ENCODE measurements at places on chromosomes 2 and 18. TPM values are rescaled to one million over a fixed set of nuclear protein-coding genes. Genes with fewer than 3 reads are reported as not detected.

DNA sequence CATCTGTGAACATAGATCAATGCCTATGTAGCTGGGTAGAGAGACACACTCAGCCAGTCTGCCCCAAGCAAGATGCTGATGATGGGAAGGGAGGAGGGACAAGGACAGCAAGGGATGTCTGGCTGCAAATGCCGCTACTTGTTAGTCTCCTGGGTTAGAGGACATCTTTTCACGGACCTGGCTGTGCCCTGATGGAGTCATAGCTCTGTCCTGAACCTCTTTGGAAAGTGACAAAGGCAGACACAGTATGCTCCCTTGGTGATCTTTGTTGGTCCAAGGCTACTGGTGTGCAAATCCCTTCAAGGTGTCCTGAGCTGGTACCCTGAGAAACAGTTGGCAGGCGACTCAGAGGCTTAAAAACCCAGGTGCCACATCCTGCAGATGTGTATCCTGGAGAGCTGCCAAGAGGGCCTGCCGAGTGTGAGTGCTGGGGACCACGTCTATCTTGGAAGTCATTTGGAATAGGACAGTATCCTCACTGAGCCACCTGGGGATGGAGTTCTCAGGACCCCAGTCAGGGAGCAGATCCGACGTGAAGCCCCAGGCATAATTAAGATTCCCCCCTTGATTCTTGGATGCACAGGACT is 10.8 kb downstream of the FOSL2 start:
- peaks cover 57% of the 10 kb centered on the region for H3K36me3 ChIP-seq
- no peak overlapping the region for H3K4me3 ChIP-seq
- no peaks in the 10 kb centered on the region for H3K27me3 ChIP-seq
- DNase-seq: no peak
- peaks cover 69% of the 10 kb centered on the region for H3K4me1 ChIP-seq
- no peak overlapping the region for H3K27ac ChIP-seq

- H3K36me3 ChIP-seq: no peaks in the 10 kb centered on the region
- DNase-seq: no peak
- H3K4me1 ChIP-seq: no peaks in the 10 kb centered on the region
- H3K4me3 ChIP-seq: no peak overlapping the region
- no peaks in the 10 kb centered on the region for H3K27me3 ChIP-seq
- no peak overlapping the region for H3K27ac ChIP-seq
Measured at GRCh38 chr18:37138456-37138855, 309.5 kb downstream of the KIAA1328 start.

GRCh38 chr2:16821692-16822091 is 156.1 kb upstream of the CYRIA start:
- no peaks in the 10 kb centered on the region for H3K4me1 ChIP-seq
- H3K4me3 ChIP-seq: no peak overlapping the region
- H3K36me3 ChIP-seq: no peaks in the 10 kb centered on the region
- DNase-seq: no peak
- H3K27ac ChIP-seq: no peak overlapping the region
- no peaks in the 10 kb centered on the region for H3K27me3 ChIP-seq

GRCh38 chr2:234075518-234075915 is 25.0 kb downstream of the SPP2 start:
- H3K27ac ChIP-seq: no peak overlapping the region
- H3K4me1 ChIP-seq: no peaks in the 10 kb centered on the region
- H3K4me3 ChIP-seq: no peak overlapping the region
- no peak for DNase-seq
- no peaks in the 10 kb centered on the region for H3K27me3 ChIP-seq
- H3K36me3 ChIP-seq: no peaks in the 10 kb centered on the region

DNA sequence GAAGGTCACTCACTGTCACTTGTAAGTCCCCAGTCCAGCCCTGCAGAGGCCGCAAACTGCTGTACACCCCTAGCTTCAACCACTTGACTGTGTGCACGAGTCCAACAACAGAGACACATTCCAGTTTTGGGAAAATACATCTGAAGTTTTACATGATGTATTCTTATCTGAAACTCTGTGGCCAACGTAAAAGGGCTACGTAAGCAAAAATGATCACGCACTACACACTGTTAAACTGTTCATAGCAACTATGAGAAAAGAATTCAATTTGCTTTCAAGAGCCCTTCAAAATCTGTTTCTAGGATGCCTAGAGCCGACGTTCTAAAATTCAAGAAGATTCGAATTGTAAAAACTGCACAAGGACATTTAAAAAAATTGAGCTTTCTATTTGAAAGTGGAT is 26.0 kb downstream of the EDAR start:
- no peak for DNase-seq
- H3K27ac ChIP-seq: no peak overlapping the region
- H3K36me3 ChIP-seq: no peaks in the 10 kb centered on the region
- H3K27me3 ChIP-seq: peaks cover 9% of the 10 kb centered on the region

GRCh38 chr2:76283350-76283749 is 572.6 kb upstream of the GCFC2 start:
- H3K27me3 ChIP-seq: no peaks in the 10 kb centered on the region
- DNase-seq: no peak
- no peaks in the 10 kb centered on the region for H3K4me1 ChIP-seq
- H3K36me3 ChIP-seq: no peaks in the 10 kb centered on the region

DNA sequence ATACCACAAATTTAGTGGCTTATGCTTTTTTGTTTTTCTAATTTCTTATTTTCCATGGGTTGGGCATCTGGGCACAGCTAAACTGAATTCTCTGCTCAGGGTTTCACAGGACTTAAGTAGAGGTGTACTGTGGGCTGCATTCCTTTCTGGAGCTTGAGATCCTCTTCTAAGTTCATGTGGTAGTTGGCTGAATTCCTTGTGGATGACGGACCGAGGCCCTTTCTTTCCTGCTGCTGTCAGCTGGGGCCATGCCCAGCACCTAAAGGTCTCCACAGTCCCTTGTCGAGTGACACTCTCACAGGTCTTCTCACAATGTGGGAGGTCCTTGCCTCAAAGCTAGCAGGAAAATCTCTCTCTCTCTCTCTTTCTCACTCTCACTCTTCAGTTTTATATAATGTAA is 433.5 kb upstream of the LRATD1 start:
- DNase-seq: no peak
- H3K4me1 ChIP-seq: no peaks in the 10 kb centered on the region
- no peak overlapping the region for H3K4me3 ChIP-seq
- no peaks in the 10 kb centered on the region for H3K36me3 ChIP-seq
- H3K27me3 ChIP-seq: no peaks in the 10 kb centered on the region

GRCh38 chr2:70083344-70084156 is 3.7 kb upstream of the PCBP1 start:
- peaks cover 19% of the 10 kb centered on the region for H3K4me1 ChIP-seq
- H3K27me3 ChIP-seq: no peaks in the 10 kb centered on the region
- DNase-seq: no peak
- peaks cover 5% of the 10 kb centered on the region for H3K36me3 ChIP-seq
- H3K4me3 ChIP-seq: no peak overlapping the region
- no peak overlapping the region for H3K27ac ChIP-seq

DNA sequence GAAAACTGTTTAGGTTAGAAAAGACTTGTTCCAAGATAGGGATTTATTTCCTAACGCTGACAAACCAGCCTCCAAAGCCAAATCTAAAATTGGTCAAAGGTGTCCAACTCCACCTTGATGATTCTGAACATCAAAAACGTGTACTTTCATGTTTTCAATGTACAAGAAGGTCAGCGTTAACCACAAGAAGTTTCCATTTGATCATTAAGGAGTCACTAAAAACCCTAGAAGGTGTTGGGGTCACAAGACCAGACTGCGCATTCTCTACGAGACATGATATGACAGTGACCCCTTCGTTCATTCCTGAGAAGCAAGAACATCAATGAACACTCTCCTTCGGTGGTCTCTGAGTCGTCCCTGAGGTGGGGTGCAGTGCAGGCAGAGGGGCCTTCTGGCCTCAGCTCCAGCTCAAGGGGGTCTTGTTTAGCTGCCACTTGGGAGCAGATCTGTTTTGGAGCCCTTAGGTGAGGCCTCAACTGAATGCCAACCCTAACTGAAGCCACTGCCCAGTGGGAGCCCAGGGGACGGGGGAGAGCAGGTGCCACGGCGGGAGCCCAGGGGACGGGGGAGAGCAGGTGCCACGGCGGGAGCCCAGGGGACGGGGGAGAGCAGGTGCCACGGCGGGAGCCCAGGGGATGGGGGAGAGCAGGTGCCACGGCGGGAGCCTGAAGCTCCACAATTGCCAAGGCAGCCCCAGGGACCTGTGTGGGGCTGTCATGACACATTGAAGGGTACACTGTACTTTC is 55.2 kb downstream of the PARD6G start:
- no peak overlapping the region for H3K4me3 ChIP-seq
- DNase-seq: no peak
- H3K36me3 ChIP-seq: no peaks in the 10 kb centered on the region
- no peaks in the 10 kb centered on the region for H3K27me3 ChIP-seq

GALNT5 gene
- total RNA-seq: not detected

All from endothelial cell of umbilical vein (primary cell).